ENCODE measurements at places on chromosomes 5 and 9.

- DNase-seq: no peak
Observed at GRCh38 chr9:4339836-4340560, 40.1 kb upstream of the GLIS3 start.

DNA sequence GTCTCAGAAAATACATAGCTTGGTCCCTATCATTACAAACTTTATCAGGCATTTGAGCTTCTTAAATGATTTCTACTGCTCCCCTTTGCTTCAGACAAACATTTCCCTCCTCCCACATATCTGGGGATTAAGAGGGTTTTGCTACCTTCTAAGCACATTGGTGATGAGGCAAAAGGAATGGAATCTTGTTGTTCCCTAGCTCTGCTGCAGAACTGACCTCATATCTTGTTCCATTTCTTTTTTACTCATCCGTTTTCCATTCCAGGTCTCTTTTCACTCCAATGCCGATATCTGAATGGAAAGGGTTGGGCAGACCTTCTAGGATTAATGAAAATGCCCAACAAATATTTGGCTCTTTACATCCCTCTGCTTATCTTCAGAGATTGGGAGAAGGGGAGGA lies 444.6 kb downstream of the ZNF608 start:
- DNase-seq: no peak

- DNase-seq: no peak
Observed at GRCh38 chr9:93633492-93634221, 57.3 kb downstream of the PHF2 start.

DNA sequence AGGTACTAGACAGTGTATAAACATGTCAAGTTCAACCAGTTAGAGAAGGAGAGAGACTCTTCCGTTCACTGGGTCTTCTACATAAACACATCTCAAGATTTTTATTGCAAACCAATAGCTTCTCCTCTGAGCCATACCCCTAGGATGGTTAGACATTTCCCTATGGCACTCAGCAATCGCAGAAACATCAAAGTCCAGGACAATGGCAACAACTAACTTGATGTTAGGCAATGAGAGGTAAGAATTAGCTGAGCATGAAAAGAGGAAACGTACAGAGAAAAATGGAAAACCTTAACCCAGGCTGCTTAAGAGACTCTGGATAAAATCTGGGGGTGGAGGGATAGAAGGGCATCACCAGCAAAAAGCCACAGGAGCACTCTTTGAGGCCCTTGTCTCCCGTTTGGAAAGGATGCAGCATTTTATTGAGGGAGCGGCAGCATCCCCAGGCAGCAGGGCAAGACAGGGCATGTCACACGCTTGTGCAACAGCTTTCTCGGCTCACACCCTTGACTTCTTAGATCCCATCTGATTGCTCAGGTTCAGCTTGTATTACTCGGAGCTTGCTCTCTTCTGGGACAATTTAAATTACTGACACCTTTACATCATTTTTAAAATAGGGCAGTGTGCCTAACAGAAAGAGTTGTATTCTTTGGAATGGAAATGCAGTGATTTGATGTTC lies 8.6 kb upstream of the PSAT1 start:
- DNase-seq: no peak

All from NCI-H748 treated with DMSO at 0.1 percent for 48 hours (cell line).